Glutamatergic neuron (in vitro differentiated cells): ENCODE measurements at places on chromosomes 2 and 18.

- no peak for DNase-seq
These were observed 134.3 kb downstream of the IRS1 start for GRCh38 chr2:226665306-226665831.

GRCh38 chr2:187847245-187848208, 293.3 kb upstream of the TFPI start:
- no peak for DNase-seq

DNA sequence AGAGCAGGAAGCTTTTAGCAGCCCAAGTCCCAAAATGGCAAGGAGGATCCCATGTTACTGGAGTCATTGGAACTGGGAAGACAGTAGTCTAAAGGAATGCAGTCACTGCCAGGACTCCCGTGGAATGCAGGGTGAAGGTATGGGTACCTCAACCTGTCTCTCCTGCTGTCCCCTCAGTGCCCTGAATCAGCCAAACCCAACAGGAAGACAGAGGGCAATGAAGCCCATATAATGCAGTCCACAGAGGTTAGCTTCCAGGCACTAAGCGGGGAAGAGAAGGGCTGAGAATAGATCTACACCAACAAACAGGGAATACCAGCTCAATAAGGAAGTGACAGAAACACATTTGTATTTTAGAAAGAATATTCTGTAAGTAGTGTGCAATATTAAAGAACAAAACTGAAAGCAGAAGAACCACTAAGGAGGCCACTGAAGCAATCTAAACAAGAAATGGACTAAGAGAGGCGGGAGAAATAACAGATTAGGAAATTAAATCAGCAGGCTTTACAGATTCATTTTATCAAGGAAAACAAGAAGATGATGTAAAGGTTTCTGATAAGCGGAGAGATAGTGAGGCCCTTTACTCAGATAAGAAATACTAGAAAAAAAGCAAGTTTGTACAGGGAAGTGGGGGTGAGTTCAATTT, 8.3 kb downstream of the NEMP2 start:
- no peak for DNase-seq

- no peak for DNase-seq
These were observed 15.9 kb downstream of the FAM168B start for GRCh38 chr2:131077182-131077846.

- no peak for DNase-seq
These were observed 354.4 kb downstream of the MYCN start for GRCh38 chr2:16294791-16295190.
